NCI-H510A (cell line): ENCODE measurements at places on chromosomes 2 and 18.

- DNase-seq = peak; percentile 84
These were observed 35.5 kb upstream of the PTMA start for GRCh38 chr2:231672617-231673347.

GRCh38 chr2:42567806-42568400 is 529 bp upstream of the MTA3 start:
- DNase-seq = peak; percentile 42

GRCh38 chr2:487186-488079 is 189.8 kb downstream of the TMEM18 start:
- no peak for DNase-seq

DNA sequence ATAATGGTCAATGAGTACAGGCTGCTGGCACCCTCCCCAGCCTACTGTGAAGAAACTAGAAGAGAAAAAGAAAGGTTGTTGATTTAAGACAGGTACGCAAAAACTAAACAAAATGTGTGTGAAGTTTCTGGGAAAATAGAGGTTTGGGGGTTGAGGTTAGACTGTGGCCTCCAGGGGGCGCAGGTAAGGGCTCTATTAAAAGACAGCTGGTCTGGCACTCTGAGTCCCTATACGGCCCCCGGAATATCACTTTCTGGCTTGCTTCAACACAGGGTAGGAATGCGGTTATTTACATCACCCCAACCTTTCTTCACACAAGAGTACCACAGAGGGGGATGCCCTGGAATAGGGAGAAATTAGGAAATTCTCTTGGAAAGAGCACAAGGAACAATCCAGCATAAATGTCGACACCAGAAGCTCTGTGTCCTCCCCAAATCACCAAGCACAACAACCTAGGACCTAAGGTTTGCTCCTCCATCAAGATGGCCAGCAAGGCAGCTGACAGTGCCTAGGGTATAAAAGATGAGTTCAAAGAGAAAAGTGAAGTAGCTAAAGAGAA is 480.8 kb upstream of the KLHL29 start:
- DNase-seq = no peak

DNA sequence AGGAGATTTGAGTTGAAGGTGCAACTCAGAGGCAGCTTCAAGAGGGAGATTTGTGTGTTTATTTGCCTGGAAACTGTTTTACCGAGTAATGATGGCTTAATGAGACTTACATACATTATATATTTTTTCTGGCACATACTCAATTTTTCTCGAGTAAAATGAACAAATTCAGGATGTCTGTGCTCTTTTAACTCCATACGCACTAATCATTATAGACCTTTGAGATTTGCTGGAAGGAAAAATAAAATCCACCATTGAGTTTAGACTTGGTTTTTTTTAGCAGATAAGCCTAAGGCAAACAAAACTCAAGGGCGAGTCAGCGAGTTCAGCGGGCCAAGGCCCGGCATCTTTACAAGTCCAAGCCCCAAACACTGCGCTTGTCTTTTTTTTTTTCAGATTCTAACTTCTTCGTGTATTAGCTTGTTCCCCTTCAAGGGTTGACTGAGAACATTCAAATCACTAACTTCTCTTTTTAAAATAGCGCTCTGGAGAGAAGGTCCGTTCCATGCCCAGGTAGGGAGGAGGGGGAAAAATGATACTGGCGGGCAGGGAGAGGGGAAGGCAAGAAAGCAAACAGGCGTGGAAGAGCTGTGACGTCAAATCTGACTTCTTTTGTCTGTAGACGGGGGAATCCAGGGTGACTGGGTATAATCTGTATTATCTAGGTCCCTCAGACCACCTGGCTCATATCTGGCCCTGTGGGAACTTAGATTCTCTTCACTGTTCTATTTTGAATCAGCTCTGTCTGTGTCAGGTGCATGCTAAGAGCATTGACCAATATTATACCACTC is 72.7 kb upstream of the MAP3K20 start:
- peak; percentile 77 for DNase-seq

GRCh38 chr2:187118331-187119099 is 269.5 kb upstream of the ZSWIM2 start:
- DNase-seq = no peak
